ENCODE measurements at places on chromosomes 5 and 9.

DNA sequence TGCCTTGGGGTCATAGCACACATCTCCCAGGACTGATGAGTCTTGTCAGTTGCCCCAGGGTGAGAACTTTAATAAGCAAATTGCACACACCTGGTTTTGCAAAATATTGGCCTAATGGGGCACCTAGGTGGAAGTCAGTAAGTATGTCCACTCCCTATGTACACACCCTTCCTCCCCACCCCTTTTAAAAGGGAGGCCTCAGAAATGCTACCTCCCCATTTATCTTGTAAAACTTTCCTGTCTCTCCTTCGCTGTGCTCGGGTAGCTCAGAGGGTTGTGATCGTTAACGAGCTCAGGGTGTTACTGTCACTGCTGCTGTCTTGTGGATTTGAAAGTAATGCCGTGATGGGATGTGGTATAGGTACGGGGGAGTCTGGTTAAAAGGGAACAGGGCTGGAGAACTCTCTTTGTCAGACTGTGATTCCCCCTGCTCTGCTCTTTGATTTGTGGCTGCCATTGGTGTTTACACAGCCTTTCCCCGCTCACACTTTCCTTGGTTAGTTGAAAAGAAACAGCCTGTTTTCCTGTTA, 26.2 kb downstream of the ZNF462 start:
- DNase-seq = no peak

GRCh38 chr5:40332970-40333369, 346.7 kb upstream of the PTGER4 start:
- DNase-seq = no peak

DNA sequence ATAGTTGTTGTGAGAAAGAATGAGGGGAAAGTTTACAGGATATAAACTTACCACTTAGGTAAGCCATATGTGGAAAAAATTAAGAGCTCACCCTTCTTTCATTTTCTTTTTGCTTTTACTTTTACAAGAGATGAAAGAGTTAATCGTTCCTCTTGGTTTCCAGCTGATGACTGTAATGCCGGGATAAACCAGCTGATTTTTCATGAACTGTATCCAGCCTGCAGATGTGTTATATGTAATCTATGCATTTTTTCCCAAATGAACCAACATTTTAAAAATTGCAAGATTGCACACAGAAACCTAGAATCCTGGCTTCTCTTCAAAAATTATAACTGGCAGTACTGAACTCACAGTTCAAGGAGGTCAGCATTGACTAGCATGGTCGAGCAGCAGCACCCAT, 185.9 kb downstream of the GRIA1 start:
- no peak for DNase-seq

DNA sequence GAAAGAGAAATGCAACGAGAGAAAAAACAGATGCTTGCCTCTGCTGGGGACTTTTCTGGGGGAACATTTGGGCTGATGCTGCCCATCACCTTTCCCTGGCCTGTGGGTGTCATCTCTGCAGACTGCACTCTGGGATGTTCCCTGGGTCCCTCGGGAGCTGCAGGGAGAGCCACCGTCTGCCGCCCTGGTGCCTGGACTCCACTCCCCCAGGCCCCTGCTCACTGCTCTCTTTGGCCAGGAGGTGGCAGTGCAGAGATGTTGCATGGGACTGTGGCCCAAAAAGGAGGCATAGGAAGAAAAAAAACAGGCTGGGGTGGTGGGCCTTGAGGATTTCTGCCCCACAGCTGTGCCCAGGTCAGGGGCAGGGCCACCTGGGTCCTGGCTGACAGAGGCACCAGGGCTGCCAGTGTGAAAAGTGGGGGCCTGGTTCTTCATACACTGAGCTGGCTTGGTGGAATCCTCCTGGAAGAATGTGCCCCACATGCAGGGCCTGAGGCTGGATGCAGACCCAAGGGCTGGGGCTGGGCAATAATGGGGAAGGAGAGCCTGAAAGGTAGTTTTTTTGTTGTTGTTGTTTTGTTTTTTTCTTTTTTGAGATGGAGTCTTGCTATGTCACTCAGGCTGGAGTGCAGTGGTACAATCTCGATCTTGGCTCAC, 353.6 kb downstream of the SLIT3 start:
- DNase-seq = no peak

DNA sequence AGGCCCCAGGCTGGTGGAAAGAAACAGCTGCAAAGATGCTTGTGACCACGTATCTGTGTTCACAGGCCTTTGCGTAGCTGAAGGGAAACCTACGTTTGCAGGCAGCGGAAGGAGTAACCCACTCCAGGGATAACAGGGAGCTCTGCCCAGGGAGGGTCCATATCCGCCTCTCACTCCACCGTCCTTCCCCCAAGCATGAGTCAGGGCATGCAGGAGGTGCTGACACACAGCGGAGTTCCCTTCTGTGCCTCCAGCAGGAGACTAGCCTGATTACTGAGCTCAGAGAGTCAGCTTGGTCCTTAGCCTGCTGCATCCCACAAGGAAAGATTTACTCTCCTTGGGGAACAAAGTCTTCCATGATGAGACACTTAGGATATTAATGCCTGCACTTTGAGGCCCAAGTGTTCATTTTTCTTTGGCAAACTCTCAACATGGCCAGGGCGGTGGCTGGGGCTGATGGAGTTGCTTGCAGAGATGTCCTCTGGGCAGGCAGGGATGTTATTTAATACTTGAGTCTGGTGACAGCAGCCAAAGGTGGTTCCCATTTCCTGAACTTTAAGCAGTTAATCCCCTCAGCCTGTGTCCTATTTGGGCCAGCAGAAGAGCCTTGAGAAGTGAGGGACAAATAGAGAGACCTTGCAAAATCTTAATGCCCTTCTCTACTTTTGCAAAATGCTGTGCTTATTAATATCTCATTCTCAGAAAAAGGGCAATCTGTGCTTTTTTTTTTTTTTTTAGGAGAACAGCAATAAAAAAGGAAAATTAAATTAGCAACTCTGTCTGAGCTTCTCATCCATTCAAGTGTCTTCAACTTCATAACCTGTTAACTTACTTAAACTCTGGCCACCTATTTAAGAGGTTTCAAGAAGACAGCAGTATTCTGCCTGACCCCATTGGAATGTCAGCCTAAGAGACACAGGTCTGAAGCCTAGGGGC, 222.1 kb downstream of the HSPA4 start:
- DNase-seq = no peak

DNA sequence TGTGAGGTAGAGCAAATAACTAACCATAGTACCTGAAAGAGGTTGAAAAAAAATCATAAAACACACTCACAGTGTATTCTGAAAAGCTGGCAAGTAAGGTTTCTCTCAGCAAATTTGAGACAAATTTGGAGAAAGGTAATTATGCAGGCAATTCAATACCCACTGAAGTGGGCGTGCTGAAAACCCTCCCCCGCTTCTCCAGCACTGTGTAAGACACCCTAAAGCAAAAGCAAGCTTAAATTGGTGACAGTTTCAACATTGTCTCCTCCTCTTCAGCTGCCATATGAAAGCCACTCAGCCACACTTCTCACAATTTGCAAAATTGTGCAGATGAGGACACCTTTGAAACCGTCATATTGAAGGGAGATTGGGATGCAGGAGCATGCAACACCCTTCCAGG, 322.3 kb upstream of the CDH6 start:
- DNase-seq = no peak

DNA sequence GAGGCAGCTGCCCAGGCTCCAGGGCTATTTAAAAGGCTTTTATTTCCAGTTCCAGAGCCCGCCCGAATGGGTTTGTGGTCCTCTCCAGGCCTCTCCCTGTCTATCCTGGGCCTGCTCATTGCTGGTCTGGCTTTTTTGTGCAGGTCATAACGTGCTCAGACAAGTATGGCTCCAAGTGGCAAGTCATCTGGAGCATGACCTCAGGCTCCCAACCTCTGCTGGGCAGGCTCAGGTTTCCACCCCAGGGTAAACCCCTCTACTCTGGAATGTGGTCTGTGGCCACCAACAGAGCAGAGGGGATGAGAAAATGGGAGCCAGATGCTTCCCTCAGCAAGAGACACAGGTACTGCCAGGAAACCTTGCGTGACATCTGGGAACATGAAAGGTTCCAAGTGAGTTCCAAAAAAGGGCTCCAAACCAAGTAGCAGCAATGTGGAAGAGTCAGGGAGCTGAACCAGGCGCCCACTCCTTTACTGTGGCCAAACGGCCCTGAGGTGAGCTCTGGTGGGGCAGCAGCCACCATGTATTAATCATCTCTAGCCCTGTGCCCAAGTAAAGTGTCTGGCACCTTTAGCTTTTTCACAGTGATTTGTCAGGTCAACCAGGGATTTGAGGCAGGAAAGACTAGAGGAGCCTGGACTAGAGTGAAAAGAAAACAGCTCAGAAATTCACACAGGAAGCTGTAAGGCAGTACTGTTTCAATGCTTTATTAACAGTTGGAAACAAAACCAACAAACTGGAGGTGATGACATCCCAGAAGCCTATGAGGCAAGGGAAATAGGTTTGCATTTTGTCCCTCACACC, 25.7 kb downstream of the PCDHGC5 start:
- DNase-seq = no peak

- DNase-seq = no peak
Observed at GRCh38 chr5:95843733-95844223, 21.3 kb upstream of the GLRX start.

DNA sequence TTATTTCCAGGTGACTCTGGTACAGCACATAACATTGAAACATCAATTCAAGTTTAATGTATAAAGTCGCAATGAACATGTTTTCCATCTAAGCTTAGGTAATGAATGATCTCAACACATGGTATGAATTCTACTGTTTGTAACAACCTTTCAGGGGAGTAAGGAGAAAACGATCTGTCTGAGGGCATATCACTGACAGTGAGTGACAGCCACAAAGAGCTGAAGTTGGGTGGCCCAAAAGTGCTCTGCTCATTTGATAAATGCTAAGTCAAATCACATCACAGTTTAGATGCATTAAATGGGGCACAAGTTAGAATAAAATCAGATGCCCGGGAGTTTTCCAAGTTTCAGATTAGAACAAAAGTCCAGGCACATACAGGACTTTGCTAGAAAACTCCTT, 1.2 kb downstream of the FANCC start:
- DNase-seq = no peak

DNA sequence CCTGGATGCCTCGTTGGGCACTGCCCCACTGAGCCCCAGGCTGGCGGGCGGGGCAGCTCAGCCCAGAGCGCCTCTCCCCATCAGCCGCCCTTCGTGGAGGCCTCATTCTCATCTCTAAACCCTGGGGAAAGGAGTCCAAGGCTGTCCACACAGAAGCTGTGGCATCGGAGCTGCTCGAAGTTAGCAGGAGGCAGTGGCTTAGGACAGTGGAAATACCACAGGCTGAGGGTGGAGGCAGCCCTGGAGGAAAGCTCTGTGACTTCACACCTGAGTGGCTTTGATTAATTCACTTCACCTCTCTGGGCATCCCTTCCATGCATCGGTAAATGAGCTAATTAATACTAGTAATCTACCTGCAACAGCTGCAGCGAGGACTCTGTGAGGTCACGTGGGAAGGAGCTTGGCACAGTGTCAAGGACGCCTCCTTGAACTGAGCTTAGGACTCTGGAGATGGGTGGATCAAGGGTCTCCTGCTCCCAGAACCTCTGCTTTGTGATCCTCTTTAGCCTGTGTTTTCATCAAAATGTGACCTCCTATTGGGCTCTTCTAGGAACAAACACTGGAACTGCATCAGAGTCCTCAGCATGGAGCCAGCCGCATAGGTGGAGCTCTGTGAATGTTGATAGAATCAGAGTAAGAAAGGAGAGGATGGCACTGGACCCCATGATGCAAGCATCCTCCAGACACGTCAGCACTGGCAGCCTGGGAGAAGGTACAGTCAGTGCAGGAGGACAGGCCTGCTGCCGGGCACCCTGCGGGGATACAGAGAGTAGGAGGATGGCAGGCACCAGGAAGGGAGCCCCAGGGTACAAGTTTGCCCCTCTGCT, 842 bp upstream of the ANGPTL2 start:
- DNase-seq = no peak
